ENCODE measurements at places on chromosomes 5 and 9. TPM values are rescaled to one million over a fixed set of nuclear protein-coding genes. Genes with fewer than 3 reads are reported as not detected.

GRCh38 chr5:61953913-61954312, 352.1 kb upstream of the KIF2A start:
- DNase-seq = no peak

DNA sequence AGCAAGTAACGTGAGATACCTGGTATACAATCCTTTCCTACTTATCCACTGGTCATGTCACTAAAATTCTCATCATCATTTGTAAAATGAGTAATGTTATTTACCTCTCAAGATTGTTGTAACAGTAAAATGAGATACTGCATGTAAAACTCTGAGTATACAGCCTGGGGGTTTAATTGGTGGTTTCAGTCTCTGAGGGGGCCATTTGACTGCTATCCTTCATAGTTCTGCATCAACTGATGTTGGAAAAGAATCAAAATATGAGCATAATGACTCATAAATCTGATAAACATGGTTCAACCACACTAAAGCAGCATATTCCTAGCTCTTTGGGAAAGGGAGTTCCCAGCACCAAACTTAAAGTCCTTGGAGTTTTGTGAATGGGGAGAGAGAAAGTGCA, 181.0 kb upstream of the GHR start:
- DNase-seq = no peak

SPINK1 gene
- not detected for total RNA-seq

RNF183 gene
- total RNA-seq = not detected

DNA sequence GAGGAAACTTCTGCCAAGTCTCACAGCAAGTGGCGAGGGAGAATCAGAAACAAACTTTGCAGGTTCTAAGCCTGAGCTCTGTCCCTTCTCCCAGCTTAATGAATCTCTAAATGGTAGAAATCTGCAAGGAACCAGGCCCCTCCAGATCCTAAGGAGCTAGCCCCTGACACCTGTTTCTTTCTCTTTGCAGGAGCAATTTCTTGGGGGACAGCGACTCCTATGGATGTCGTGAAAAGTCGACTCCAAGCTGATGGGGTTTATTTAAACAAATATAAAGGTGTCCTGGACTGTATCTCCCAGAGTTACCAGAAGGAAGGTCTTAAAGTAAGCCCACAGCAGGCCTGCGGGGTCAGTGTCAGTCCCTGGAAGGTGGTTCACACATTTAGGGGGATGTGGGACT, 21.8 kb downstream of the IL9 start:
- DNase-seq = no peak

DNA sequence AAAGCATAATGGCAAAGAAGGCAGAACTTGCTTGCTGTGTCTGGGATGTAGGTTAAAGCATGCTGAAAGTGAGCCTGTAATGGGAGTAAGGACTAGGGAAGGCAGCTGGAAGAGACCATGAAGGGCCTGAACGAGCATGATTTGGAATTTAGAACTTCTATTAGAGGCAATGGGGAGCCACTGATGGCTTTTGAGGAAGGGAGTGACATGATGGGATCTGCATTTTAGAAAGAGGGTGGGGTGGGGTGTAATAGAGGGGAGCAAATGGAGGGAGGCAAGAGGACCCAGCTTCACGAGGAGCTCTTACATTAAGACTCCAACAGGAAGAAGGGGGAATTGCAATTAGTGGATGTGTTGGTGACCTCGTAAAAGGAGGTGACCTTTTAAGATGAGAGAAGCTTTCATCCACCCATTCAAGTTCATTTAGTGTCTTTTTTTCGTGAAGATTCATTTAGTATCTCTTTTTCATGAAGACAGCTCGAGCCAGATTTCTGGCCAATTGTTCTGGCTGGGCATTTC, 13.6 kb upstream of the GABRP start:
- no peak for DNase-seq

- DNase-seq = no peak
These were observed 119.8 kb upstream of the CDH9 start for GRCh38 chr5:27158171-27158570.

GRCh38 chr5:137617528-137618205, 118.2 kb downstream of the KLHL3 start:
- no peak for DNase-seq

DNA sequence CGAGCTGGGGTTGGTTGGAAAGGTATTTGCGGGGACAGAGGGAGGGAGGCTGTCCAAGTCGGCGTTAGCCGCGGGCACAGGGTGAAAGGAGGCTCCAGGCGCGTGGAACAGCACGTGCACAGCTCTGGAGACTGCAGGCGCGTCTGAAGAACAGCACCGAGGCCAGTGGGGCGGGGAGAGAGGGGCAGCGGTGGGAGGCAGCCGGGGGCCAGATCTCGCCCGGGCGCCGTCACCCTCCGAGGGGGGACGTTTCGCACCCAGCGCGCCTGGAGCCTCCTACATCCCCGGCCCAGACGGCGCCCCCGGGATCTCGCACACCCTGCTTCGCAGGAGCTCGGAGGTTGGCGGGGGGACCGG, 79.6 kb downstream of the NTNG2 start:
- no peak for DNase-seq

CA9 gene
- 2.2 TPM for total RNA-seq

- DNase-seq = no peak
These were observed 381.4 kb downstream of the ACTL7B start for GRCh38 chr9:108474356-108474755.

GRCh38 chr9:86586144-86586494, 231.9 kb upstream of the TUT7 start:
- DNase-seq = no peak

KCNV2 gene
- not detected for total RNA-seq

DNA sequence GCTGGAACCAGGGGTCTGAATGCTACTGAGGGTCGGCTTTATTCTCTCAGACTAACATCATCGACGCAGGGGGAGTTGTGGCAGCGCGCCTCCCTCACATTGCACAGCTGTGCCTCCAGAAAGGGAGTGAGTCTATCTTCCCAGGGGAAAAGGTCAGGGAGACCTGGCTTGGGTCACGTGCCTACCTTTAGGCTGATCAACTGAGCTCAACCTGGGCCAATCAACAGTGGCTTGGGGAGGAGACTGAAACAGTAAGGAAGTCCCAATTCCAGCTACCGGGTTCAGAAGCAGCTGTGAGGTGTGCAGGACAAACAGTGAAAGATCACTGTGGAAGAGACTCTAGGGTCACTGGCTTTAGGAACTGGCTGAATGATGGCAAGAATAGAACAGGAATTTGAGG, 14.3 kb downstream of the SNX30 start:
- DNase-seq = no peak

ADGRV1 gene
- 1.4 TPM for total RNA-seq

DNA sequence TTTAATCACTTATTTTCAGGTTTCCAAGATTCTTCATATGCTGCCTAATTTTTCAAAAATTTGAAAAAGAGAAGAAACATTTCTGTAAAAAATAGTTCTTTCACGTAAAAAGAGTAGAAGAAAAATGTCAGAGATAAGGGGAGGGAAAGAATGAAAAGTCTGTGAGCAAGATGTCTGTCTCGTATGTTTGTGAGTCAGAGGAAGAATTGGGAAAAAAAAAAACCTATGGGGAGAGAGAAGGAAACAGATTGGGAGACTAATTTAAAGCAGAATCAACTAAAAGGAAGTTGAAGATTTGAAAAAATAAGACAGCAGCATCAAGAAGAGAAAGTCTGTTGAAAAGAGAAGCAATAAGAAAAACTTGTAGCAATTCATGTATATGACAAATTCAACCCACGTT, 456.3 kb downstream of the HINT1 start:
- DNase-seq = no peak

TCF7 gene
- 1.6 TPM for total RNA-seq

- DNase-seq = no peak
These were observed 115.5 kb upstream of the STARD4 start for GRCh38 chr5:111627862-111628261.

IFNA4 gene
- total RNA-seq = not detected

DNA sequence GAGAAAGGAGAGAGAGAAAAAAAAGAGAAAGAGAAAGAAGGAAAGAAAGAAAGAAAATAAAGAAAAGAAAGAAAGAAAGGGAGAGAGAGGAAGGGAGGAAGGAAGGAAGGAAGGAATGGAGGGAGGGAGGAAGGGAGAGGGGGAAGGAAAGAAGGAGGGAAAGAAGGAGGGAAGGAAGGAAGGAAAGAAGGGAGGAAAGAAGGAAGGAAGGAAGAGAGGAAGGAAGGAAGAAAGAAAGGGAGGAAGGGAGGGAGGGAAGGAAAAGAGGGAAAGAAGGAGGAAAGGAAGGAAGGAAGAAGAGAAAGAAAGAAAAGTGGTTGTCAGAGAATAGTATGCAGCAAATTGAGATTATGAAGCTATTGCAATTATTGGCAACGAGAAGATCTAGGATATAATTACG, 49.9 kb upstream of the NIPBL start:
- DNase-seq = no peak

DNA sequence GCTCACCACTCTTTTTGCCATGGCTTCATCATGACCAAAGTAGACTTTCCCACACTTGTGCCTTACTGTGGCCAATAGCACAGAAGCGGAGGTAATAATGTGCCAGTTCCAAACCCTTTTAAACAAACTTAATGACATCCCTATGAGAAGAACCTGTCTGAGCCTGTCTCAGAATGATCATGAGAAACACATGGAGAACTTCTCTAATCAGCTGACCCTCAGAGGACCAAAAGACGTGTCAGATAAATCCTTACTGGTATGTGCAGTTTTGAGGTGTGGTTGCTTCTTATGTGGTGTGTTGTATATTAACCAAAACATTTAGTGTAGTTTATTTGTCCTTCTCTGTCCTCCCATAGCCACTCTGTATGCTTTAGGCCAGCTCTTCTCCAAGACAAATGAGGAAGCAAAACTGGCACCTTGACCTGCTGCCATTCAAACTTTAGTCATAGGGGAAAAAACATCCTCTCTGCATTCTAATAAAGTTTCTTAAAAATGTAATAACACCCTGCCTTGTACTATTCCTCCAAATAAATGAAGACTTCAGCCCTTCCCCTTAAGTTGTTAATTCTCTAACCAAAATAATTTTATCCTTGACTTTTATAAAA, 168.9 kb downstream of the MUSK start:
- DNase-seq = no peak

DNA sequence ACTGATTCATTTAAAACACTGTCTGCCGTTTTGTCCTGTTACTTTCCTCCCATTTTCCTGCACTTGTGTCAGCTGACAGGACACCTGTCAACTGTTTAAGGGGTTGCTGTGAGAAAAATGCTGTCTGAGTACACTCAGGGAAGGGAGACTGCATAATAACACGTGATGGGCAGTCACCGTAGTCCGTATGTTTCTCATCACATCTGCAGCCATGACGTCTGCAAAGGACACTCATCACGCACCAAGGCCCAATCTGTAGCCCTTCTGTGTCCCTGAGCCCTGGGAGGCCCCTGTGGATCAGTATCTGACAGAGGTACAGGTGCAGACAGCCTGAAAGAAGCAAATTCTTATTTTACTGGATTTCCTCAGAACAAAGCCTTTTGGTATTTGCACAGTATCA, 396.3 kb downstream of the YTHDC2 start:
- DNase-seq = no peak

GRCh38 chr9:132730054-132731033, 60.1 kb downstream of the GTF3C4 start:
- DNase-seq = no peak

NEURL1B gene
- 74.7 TPM for total RNA-seq

GRCh38 chr5:43837996-43838395, 235.0 kb downstream of the NNT start:
- DNase-seq = no peak

- no peak for DNase-seq
These were observed 82.5 kb downstream of the NFIB start for GRCh38 chr9:14231196-14231990.

IFNB1 gene
- total RNA-seq = not detected

- no peak for DNase-seq
These were observed 762.3 kb downstream of the PRELID2 start for GRCh38 chr5:145072889-145073288.
